ENCODE measurements at places on chromosomes 16 and 17.

GRCh38 chr16:13351181-13351580 is 449.8 kb downstream of the SHISA9 start:
- no peak for DNase-seq

DNA sequence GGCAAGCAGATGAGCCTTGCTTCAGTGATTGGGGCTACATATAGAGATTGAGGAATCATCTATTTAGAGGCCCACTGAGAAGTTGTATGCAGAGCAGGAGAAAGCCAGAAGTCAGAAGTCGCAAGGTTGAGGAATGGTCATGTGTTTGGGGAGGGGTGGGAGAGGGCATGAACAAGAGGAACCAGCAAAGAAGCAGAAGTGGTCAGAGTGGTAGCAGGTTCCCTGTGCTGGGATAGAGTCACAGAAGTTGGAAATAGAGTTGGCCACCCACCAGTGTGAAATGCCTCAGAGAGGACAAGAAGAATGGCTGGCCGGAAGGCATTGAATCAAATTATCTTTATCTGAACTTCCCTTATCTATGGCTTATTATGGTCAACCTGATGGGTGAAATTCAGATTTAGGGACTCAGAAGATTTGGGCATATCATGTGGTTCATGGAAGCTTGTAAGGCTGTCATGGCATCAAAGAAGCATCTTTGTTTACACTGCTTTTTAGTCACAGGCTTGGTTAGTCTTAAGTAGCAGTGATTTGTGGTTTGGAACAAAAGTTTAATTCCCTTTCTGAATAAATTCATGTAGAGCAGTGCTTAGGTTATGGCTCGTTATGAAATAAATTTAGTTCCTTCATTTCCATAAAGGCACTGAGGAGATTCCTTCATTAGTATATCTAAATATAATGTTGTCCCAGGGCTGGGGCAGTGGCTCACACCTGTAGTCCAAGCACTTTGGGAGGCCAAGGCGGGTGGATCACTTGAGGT is 19.7 kb downstream of the MAP3K3 start:
- peak; percentile 52 for DNase-seq

GRCh38 chr16:51134269-51134812 is 16.7 kb downstream of the SALL1 start:
- no peak for DNase-seq

- DNase-seq = peak; percentile 19
These were observed 498 bp downstream of the LRRC37B start for GRCh38 chr17:32007463-32008298.

- DNase-seq = no peak
These were observed 173.0 kb upstream of the GOT2 start for GRCh38 chr16:58906981-58907715.

GRCh38 chr17:45333702-45334092 is 16.9 kb upstream of the MAP3K14 start:
- DNase-seq = no peak

- peak; percentile 53 for DNase-seq
These were observed 2.4 kb upstream of the PERCC1 start for GRCh38 chr16:1428511-1428910.

DNA sequence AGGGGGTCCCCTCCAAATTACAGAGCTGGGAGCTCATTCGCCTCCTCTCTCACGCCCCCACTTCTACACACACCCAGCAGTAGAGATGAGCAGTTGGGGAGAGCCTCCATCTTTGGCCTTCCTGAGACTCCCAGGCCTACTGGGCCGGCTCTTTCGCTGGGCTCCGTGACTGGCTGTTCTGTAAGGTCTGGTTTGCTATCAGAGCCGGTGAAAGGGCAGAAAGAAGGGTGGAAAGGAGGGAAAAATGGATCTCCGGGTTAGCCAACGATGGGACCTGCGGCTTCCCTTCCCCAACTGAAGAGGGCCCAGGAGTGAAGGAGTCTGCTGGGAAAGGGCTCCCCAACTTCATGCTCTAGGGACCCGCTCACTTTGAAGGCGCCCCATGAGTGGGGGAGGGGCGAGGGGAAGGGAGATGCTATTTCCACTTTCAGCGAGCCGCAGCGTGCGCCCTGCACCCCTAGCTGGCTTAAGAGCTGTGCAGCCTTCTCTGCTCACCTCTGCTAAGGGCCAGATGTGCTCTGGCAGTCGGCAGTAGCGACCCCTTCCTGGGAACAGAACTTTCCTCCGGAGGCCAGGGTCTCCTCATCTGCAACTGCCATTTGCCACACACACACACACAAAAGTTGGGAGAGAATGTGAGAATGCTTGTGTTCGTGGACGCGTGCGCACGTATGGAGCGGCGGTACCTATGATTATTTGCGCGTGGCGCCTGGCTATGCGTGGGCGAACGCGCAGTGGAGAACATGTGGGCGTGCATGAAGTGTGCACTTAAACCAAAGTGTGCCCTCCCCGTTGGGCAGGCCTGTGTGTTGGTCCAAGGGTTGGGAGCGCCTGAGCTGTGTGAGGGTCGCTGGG is 2.9 kb upstream of the FOXF1 start:
- DNase-seq = no peak

- DNase-seq = no peak
These were observed 67.0 kb downstream of the PRMT7 start for GRCh38 chr16:68377667-68378393.

GRCh38 chr16:56425439-56425832 is at the start of gene AMFR:
AMFR (minus strand) TSS chr16:56425545; CDS start chr16:56425327, 218 bp downstream.
- peak; percentile 77 for DNase-seq

- DNase-seq = no peak
These were observed 209.7 kb upstream of the CACNG3 start for GRCh38 chr16:24046442-24046841.

GRCh38 chr17:76981545-76982295 is 113.5 kb downstream of the MGAT5B start:
- no peak for DNase-seq

DNA sequence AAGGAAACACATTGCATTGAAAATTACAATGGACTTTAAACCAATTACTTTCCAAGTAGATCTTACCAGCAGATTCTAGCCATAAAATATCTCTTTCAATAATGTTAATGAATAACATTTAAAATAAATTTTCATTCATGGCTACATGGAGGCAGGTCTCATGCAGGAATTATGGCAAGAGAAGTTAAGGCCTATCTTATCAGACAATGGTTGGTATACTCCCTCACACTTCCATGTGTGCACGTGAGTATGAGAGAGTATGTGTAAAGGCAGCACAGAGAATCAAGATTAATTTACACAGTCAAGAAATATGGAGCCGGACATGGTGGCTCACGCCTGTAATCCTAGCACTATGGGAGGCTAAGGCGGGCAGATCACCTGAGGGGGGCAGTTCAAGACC is 76.5 kb downstream of the HELZ start:
- no peak for DNase-seq

DNA sequence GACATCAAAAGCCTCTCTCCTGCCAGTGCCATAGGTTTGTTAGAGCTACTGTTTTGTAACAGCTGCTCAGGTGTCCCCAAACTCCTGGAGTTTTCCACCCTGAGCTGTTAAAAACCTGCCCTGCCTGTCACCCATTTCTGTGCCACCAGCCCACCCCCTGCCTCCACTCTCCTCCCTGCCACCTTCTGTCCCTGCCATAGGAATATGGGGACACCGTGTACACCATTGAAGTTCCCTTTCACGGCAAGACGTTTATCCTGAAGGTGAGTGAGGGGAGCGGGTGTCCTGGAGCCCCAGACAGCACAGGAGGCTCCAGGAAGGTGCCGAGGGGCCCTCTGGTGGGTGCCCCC is 5.2 kb upstream of the TCAP start:
- DNase-seq = no peak

DNA sequence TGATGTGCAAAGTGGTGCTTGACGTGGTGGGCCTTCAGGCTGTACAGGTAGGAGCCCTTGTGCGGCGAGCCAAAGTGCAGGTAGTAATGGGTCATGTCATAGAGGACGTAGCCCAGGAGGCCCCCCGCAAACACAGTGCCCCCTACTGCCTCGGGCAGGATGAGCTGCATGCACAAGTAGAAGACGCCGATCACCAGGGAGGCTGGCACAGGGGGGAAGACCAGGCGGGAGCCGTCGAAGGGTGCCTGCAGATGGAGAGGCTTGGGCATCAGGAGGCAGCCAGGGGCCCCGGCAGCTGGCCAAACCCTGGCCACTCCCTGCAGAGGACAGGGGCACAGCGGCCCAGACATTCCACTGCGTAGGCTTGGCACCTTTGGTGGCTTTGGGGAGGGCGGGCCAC is 15.7 kb upstream of the MLKL start:
- no peak for DNase-seq

- no peak for DNase-seq
These were observed 86.8 kb upstream of the SOX9 start for GRCh38 chr17:72034000-72034399.

GRCh38 chr17:74769856-74770497 is 6.2 kb downstream of the NAT9 start:
- no peak for DNase-seq

- no peak for DNase-seq
These were observed 6.3 kb downstream of the RAP1GAP2 start for GRCh38 chr17:2802574-2802973.

GRCh38 chr16:21611556-21612384 is 12.4 kb downstream of the METTL9 start:
- no peak for DNase-seq

GRCh38 chr17:4162775-4163466 is 19.9 kb downstream of the CYB5D2 start:
- DNase-seq = no peak

DNA sequence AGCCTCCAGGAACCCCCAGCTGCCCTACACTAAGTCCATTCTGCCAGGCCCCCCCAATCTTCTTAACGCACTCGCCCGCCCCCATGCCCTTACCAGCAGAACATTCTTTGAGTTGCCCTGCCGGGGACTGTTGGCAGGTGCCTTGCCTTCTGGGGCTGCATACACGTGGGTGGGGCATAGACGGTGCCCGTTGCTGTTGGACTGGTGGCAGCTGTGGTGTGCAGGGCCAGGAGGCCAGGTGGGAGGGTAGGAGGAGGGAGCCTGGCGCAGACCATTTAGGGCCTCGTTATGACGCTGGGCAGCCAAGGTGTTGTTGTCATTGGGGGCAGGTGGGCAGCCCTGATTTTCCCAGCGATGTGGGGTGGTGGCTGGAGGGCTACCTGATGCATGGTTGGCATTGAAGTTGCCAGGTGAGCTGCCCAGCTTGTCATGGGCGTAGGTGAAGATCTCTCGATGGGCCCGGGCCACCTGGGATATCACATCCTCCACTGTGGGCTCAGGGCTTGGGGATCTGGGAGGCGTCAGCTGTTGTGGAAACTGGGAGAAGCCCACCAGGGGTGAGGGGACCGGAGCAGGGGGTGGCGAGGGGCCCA is 4.9 kb downstream of the NR1D1 start:
- no peak for DNase-seq

GRCh38 chr16:81938326-81939163 is 72.7 kb downstream of the SDR42E1 start:
- no peak for DNase-seq

DNA sequence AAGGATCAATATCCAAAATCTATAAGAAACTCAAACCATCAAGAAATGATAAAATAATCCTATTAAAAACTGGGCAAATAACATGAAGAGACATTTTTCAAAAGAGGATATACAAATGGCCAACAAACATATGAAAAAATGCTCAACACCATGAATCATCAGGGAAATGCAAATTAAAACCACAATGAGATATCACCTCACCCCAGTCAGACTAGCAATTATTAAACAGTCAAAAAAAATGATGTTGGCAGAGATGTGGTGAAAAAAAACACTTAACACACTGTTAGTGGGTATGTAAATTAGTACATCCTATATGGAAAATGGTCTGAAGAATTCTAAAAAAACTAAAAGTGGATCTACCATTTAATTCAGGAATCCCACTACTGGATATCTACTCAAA is 379.0 kb upstream of the SOX9 start:
- no peak for DNase-seq

- no peak for DNase-seq
These were observed 197.7 kb upstream of the NOG start for GRCh38 chr17:56395787-56396186.

- DNase-seq = no peak
These were observed 8.2 kb downstream of the HSD3B7 start for GRCh38 chr16:30992931-30993816.

GRCh38 chr16:61182391-61182790 is 853.8 kb downstream of the CDH8 start:
- DNase-seq = no peak

DNA sequence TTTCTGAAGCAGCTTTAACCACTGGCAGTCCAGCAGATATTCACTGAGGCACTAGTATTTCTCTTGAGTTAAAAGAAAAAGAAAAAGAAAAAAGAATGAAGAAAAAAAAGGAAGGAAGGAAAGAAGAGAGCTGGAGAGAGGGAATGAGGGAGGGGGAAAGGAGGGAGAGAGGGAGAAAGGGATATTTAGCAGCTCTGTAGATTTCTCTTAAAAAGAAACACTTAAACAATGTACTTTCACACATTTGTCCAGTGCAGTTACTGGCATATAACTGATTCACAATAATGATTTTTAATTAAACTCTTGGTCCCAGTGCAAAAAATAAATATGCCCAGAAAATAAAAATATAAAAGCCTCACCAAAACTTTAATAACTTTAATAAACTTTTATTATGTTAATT is 386.4 kb downstream of the KCNJ2 start:
- no peak for DNase-seq

GRCh38 chr17:69058165-69058564 is 2.6 kb downstream of the ABCA9 start:
- no peak for DNase-seq

- DNase-seq = no peak
These were observed 7.6 kb downstream of the RHBDF2 start for GRCh38 chr17:76493505-76494167.

GRCh38 chr16:3861808-3862451 is 18.6 kb downstream of the CREBBP start:
- no peak for DNase-seq

- DNase-seq = no peak
These were observed 15.1 kb upstream of the DHX8 start for GRCh38 chr17:43468691-43469139.

- DNase-seq = no peak
These were observed 15.3 kb downstream of the NLK start for GRCh38 chr17:28057731-28058246.

- no peak for DNase-seq
These were observed 51.7 kb downstream of the TBX4 start for GRCh38 chr17:61503961-61504360.

- no peak for DNase-seq
These were observed 52.8 kb downstream of the NDEL1 start for GRCh38 chr17:8488491-8488890.

GRCh38 chr16:9260666-9261065 is 169.2 kb downstream of the HAPSTR1 start:
- DNase-seq = no peak

- no peak for DNase-seq
These were observed 190.2 kb upstream of the ZNF469 start for GRCh38 chr16:88192601-88193000.

GRCh38 chr17:49738456-49739163 is 25.3 kb downstream of the FAM117A start:
- no peak for DNase-seq
